Activated T-cell treated with anti-CD3 and anti-CD28 coated beads for 48 hours (primary cell): ENCODE measurements at places on chromosomes 2 and 18.

GRCh38 chr18:55266981-55267380 is 307.7 kb upstream of the CCDC68 start:
- DNase-seq = no peak

GRCh38 chr18:56651771-56652092 is 573 bp downstream of the WDR7 start:
- DNase-seq = no peak

- no peak for DNase-seq
These were observed 16.5 kb upstream of the MTCL1 start for GRCh38 chr18:8688816-8689215.

DNA sequence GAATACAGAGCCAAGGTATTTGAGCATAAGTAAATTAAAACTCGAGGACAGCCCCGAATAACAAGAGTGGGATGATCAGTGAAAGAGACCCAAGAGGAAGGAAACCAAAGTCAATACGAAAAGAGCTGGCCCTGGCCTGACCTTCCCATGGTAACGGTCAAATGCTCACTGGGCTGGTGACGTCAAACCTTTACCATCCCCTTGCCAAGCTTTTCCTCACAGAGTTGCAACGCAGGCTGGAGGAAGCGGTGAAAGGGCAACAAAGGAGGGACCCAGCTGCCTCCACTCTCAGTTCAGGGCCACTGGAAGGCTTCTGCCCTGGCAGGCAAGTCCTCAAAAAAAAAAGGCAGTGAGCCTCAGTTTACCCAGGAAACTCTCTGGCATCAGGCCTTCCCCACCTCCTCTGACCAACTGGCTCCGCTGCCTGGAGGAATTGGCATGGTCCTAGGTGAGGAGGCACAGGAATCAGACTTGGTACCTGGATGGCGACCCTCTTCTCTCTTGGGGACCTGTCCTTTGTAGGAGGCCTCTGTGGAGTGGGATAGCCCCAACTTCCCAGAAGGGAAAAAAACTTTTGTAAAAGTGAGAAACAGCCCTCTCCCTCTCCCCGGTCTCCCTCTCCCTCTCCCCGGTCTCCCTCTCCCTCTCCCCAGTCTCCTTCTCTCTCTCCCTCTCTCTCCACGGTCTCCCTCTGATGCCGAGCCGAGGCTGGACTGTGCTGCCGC is 212.4 kb downstream of the ANAPC1 start:
- DNase-seq = no peak
